CD4-positive, alpha-beta memory T cell (primary cell): ENCODE measurements at places on chromosomes 4 and X. TPM values are rescaled to one million over a fixed set of nuclear protein-coding genes. Genes with fewer than 3 reads are reported as not detected.

PDK3 gene
- polyA plus RNA-seq, result 43.3 TPM

GIMD1 gene
- polyA plus RNA-seq, result not detected

VSIG4 gene
- polyA plus RNA-seq, result not detected

BANK1 gene
- 4.6 TPM for polyA plus RNA-seq

CACNA1F gene
- 0.03 TPM for polyA plus RNA-seq

PAGE4 gene
- not detected for polyA plus RNA-seq

PFKFB1 gene
- not detected for polyA plus RNA-seq

PHEX gene
- polyA plus RNA-seq, result 0.98 TPM
